ENCODE measurements at places on chromosomes 7 and 10.

- no peak for DNase-seq
Observed at GRCh38 chr7:944744-945143, 9.7 kb downstream of the ADAP1 start.

DNA sequence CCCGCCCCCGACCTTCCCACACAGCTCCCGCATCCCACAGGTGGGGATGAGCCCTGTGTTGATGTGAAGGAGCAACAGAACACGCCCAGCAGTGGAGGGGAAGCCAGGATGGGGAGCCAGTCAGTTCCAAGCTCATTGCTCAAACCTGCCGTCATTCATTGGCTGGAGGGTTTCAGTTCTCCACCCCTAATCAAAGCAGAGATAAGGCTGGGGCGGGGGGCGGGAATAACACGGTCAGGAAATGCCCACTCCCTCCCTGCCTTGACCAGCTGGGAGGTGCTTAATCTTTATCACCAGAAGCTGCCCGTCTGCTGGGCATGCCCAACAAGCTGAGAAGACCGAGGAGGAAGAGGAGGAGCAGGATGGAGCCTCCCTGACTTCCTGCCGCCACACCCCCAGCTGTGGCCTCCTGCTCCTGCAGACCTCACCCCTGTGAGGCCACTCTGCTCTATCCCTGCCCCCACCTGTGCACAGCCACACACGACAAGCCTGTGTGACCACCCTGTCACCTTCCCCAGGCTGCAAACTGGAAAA lies 265.1 kb downstream of the ZEB1 start:
- DNase-seq, result no peak

GRCh38 chr10:4567637-4568036 lies 258.4 kb upstream of the AKR1E2 start:
- DNase-seq, result no peak

- DNase-seq, result no peak
Observed at GRCh38 chr10:132638130-132638515, 100.5 kb downstream of the INPP5A start.

DNA sequence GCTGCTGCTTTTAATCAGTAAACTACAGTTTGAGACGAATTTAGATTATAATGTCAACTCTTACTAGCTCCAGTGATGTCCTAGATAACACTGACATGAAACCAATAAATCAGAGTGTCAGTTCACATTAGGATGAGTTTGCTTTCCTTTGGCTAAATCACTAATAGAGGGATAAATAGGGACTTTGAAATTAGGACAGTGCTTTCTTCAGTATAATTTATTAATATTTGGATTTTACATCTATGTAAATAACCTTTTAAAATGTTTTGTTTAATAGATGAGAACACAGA lies 55.6 kb downstream of the C1GALT1 start:
- DNase-seq, result no peak

DNA sequence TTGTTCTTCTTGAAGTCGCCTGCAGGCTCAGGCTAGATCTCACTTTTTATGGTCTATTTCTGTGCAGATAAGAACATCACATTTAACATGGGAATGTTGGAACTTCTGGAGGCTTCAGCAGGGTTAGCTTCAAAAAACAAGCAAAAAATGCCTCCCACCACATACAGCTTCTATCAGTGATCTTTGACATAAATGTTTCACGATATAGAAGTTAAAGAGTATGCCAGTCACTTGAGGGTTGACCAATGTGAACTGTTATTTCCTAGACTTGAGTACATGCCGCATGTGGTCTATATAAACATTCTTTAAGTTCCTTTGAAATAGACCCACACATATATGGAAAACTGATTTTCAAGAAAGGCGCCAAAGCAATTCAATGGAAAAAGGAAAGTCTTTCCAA lies 219.2 kb upstream of the KLF14 start:
- DNase-seq, result no peak

GRCh38 chr7:90596671-90597562 lies 796 bp downstream of the CDK14 start:
- DNase-seq, result peak; percentile 40

DNA sequence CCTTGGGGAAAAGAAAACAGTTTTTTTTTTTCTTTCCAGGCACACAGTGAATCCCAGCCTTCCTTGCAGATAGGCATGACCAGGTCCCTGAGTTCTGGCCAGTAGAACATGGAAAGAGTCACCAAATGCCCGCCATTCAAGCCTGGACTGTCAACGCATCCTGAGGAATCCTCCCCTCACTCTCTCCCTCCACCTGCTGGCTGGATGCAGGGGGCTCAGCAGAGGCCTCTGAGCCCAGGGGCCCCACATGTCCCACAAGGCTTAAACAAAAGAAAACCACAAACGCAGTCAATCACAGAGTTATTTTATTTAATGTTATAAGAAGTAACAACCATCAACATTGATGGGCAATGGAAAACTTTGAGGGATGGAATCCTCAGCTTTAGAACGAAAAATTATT lies 93.1 kb downstream of the JCAD start:
- DNase-seq, result no peak

DNA sequence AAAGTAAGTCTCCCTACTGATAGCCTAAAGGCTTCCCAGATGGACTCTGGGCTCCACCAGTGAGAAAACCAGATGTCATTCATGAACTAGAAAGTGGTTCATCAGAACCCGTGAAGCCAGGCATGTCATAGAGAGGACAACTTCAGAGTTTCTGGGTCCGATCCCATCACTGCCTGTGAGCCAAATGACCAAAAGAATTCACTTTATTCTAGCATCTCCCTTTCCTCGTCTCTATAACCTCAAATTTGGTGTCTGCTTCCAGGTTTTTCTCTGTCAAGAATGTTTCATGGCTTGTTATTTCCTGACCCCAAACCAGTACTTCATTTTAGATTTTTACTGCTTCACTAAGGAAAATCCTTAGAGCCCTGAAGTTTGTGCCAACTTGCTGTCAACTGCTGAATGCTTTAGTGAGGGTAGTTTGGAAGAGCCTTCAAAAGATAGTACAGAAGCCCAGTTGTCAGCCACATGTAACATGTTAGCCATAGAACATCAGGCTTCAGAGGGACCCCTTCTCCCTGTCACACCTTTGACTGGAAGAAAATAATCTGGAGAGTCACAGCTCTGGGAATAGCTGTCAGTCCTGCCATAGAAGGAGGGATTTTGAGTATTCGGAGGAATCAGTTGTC lies 34.0 kb downstream of the ITGB8 start:
- DNase-seq, result no peak

DNA sequence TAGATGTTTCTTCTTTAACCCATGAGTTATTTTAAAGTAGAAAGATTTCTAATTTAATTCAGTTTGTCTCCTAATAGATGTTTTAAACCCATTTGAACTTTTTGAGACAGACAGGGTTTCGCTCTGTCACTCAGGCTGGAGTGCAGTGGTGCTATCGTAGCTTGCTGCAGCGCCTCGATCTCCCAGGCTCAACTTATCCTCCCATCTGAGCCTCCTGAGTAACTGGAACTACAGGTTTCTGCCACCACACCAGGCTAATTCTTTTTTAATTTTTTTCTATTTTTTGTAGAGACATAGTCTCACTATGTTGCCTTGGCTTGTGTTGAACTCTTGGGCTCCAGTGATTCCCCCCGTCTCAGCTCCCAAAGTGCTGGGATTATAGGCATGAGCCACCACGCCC lies 53.0 kb upstream of the RAB18 start:
- DNase-seq, result no peak

- no peak for DNase-seq
Observed at GRCh38 chr7:99221866-99222265, 14.0 kb upstream of the KPNA7 start.
